K562 (cell line): ENCODE measurements at places on chromosomes 7 and 10. TPM values are rescaled to one million over a fixed set of nuclear protein-coding genes. Genes with fewer than 3 reads are reported as not detected.

The ATOH7 gene
- total RNA-seq, result not detected in 2 replicates

The ELN gene
- total RNA-seq, result 0.20 TPM in 2 replicates

The LMTK2 gene
- 14.3 and 16.4 TPM in 2 replicates for total RNA-seq

The FAM20C gene
- 0.09 and 0.20 TPM in 2 replicates for total RNA-seq

The TFEC gene
- not detected in 2 replicates for total RNA-seq

The FAM25C gene
- total RNA-seq, result not detected in 2 replicates

The PLCE1 gene
- 0.02 and 0.04 TPM in 2 replicates for total RNA-seq

The PON3 gene
- total RNA-seq, result not detected in 2 replicates
